ENCODE measurements at places on chromosomes 5 and 9.

DNA sequence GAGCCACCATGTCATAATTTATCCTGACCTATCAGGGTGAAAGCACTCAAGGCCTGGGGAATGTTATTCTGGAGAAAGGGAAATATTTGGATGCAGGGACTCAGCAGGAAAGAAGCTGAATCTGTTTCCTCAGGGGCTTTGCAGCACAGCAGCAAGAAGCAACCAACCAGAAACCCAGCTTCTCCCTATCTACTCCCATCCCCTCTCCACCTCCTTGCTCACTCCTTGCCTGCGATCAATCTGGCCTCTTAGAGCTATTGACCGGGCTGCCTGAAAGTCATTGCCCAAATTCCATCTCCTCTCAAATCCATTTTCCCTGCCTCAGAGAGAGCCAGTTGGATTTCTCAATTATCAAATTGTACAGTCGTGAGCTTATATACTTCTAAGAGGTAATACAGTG lies 542.0 kb upstream of the TRPC7 start:
- DNase-seq, result no peak

- DNase-seq, result no peak
Measured at GRCh38 chr5:96952974-96953730, 17.3 kb downstream of the LNPEP start.

GRCh38 chr5:179905161-179905560 lies 2.5 kb downstream of the TBC1D9B start:
- no peak for DNase-seq

DNA sequence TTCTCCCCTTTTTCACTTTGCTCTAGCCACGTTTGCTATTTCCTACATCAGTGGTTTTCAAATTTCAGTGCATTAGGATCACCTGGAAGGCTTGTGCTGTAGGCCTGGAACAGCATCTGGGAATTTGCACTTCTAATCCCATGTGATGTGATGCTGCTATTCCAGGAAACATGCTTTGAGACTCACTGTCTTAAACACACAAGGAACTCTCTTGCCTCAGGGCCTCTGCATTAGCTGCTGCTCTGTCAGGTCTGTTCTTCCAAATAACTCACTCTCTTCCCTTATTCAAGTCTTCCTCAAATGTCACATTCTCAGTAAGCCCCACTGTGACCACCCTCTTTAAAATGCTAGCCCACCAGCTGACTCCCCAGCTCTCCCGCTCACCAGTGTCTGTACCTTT lies 204.0 kb downstream of the DNAH5 start:
- DNase-seq, result no peak

DNA sequence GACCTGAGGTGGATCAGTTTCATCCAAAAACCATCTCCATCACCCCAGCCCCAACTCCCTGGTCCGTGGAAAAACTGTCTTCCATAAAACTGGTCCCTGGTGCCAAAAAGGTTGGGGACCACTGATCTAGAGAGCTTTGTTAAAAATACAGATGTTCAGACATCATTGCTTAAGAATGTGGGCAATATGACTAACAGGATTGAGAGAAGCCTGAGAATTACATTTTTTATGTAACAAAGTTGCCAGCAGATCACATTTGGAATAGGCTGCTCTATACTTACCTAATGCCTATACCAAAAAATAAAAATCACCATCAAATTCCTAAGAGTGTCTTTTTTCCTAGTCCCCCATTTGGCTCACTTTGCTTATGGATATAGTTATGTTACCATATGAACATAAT lies 143.3 kb downstream of the RAPGEF6 start:
- no peak for DNase-seq

- no peak for DNase-seq
Measured at GRCh38 chr5:13664377-13664776, 280.1 kb downstream of the DNAH5 start.

GRCh38 chr5:78698191-78698791 lies 49.7 kb upstream of the LHFPL2 start:
- no peak for DNase-seq

GRCh38 chr5:58860680-58861079 lies 277.8 kb downstream of the RAB3C start:
- no peak for DNase-seq

GRCh38 chr5:76789991-76790581 lies 28.7 kb upstream of the F2RL1 start:
- DNase-seq, result no peak

DNA sequence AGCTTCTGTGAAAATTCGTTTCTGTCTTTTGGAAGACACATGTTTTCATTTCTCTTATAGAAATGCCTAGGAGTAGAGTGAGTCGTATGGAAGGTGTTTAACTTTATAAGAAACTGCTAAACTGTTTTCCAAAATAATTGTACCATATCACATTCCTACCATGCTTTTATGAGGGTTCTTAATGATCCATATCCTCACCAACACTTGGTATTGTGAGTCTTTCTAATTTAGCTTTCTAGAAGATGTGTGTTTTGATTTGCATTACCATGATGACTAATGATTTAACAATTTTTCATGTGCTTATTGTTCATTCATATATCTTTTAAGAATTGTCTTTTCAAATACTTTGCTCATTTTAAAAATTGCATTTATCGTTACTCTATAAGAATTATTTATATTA lies 223.6 kb downstream of the COMMD10 start:
- DNase-seq, result no peak

- no peak for DNase-seq
Measured at GRCh38 chr5:103525361-103525760, 37.2 kb downstream of the NUDT12 start.

DNA sequence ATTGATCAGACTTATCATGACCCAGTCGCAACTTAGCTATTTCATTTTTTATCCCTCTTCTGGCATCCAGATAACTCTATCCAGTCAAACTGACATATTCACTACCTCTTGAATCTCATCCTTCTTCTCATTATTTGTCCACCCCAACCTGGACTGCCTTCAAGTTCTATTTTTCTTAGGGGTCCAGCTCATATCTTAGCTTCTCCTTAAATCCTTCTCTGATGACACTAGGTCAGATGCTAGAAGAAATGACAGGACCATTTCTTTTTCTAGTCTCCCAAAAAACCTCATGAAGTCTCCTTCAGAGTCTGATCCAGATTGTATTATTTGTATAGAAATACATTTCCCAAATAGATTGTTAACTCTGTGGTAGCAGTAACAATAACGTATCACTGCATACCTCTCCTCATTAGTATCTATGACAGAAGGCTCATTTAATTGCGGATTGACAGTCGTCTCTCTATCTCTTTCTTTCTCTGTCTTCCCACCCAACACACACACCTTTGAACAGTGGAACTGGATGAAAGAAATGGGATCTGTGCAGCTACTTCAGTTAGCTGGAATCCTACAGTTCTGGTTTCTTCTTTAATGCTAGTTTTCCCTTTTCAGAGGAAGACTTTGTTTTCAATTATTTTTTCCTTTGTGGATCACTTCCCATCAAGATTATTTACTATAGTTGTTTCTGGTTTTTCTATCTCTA lies 33.5 kb downstream of the ALDH1A1 start:
- no peak for DNase-seq

- DNase-seq, result no peak
Measured at GRCh38 chr9:88724331-88724730, 189.4 kb downstream of the NXNL2 start.

DNA sequence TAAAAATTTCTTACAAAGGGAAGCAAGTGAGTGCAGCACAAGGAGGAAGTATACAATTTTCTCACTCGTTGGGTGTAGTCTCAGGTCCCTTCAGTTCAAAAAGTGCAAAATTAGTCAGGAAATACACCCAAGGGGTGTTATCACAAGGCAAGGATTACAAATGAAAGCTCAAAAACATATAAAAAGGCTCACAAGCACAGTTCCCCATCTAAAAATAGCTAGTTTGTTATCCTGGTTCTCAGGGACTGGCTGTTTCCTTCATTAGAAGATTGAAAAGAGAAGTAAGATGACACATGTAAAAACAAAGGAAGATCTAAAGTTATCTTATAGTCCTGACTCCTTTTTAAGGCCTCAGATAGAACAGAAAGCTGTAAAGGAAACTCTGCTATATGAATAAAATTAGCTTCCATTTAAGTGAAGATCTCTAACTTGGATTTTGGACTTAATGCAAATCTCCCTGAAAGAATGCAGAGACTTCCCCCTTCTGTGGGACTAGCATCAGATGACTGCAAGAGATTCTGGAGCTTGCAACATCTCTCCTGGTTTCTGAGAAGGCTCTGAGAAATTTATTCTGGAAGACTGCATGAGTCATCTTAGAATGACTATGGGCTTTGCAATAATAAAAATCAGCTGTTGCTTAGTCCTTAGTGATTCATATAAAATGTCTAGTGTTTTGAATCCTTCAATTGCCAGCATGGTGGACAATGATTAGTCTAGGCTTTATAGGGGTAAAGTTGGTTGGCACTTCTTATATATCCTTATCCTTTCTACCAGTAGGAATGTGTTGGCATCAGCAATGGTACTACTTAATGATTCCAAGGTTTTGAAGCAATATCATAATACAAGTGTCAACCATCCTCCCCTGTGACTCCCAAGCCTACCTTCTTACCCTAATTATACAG lies 25.4 kb downstream of the DAB2 start:
- DNase-seq, result no peak

GRCh38 chr5:169615561-169615960 lies 21.5 kb upstream of the DOCK2 start:
- no peak for DNase-seq
